ENCODE measurements at places on chromosomes 2 and 18.

- DNase-seq: peak; percentile 94
Measured at GRCh38 chr18:8608795-8609658, at the start of gene RAB12. Gene RAB12 (plus strand): TSS chr18:8609437. CDS start chr18:8609440, 3 bp downstream.

GRCh38 chr18:59432803-59433597, 73.9 kb upstream of the LMAN1 start:
- DNase-seq: no peak

GRCh38 chr18:22363867-22364463, 53.8 kb downstream of the CTAGE1 start:
- DNase-seq: no peak

GRCh38 chr18:50814395-50814794, 5.4 kb downstream of the MRO start:
- no peak for DNase-seq

GRCh38 chr2:224401641-224402342, at the start of gene FAM124B:
Gene FAM124B (minus strand): TSS chr2:224402107. CDS start chr2:224401768, 339 bp downstream.
- DNase-seq: peak; percentile 85

DNA sequence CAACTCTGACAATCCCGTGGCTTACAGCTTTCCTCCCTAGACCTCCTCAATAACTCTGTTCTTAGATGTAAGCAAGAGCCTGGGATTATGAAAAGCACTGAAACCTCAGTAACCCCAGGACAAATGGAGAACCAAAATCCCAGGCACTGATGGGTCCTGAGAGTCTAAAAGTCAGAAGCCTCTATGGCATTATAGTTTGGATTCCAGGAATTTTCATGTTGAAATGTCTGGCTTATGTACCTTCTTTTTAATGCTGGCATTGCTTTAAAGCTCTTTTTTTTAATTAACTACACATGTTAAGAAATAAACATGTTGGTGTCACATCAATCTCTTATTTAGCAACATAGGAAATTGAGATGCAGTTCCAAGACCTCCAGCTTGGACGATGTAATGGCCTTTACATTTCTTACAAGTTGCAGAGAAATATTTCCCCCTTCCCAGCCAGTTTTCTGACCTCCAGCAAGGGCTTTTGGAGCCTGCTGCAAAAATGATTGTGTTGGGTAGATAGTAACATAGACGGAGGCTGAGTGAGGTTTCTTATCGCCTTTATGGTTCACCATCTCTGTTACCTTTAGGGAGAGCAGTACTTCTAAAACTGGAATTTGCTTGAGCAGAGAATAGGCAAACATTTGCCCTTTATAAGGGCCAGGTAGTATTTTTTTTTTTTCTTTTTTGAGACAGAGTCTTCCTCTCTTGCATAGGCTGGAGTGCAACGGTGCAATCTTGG, 84.8 kb upstream of the RASGRP3 start:
- DNase-seq: no peak

DNA sequence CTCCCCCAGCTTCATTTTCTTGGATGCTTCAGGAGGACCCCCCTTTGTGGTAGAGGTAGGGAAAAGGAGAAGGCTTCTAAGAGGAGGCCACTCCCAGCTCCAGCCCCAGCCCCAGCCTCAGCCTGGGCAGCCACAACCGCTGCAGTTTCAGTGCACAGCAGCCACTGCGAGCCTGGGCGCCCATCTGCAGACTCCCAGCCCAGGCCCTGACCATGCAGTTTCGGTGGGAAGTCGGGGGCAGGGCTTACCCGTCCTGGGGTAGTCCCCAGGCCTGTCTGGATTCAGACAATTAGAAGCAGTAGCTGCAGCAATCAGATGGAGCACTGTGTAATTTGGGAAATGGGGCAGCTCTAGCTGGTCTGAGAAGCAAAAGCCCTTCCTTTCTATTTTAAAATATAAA, 28.6 kb downstream of the ITM2C start:
- no peak for DNase-seq

DNA sequence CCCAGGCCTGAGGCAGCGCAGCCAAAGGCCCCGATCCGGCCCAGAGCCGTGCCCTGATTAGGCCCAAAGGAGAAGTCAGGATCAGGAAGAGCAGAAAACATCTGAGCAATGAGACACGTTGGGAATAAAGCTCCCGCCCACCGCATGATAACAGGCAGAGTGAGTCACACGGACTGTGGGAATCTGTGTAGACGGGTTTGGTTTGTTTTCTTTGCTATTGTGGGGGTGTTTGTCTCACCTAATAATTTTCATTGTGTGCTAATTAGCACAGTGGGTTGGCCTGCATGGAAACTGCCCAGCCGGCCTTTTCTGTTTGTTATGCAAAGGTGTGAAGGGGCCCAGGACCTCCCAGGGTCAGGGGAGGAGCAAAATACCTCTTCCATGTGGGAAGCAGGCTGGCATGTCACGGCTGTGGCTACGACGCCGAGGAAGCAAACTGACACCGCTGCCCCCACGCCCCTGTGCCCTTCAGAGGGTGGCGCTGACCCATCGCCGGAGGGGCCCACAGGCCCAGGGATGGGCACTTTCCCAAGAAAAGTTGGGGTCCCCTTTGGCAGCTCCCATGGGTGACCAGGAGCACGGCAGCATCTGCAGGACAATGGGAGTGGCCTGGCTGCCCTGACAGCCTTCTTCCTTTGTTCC, 68.4 kb upstream of the CTDP1 start:
- no peak for DNase-seq

GRCh38 chr18:70370762-70371733, 82.2 kb downstream of the SOCS6 start:
- no peak for DNase-seq

DNA sequence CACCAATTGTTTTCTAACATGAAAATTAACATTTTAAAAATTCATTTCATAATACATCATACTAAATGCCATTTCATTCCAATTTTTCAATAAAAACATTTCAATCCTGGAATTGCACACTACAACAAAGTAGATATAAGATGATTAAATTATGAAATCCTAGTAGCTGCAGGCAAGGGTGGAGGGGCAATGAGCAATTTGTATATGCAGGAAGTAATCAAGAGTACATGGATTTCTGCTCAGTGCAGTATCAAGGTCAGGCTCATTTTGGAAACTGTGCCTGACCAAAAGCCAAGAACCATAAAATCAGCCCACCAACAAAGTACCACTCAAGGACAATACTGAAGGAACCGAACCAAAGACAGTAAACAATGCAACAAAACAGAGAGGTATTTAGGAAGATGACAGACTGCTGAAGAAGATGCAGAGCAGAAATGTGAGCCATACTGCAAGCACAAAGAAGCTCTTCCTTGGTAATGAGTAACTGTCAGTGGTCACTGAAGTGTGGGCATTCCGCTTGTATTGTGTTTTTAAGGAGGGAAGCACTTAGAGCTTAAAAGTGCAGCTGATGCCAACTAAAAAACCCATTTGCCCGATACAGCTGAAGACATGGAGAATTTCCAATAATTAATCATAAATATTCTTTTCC, 34.5 kb upstream of the DSEL start:
- peak; percentile 51 for DNase-seq

GRCh38 chr2:222595581-222595980, 60.3 kb downstream of the FARSB start:
- DNase-seq: no peak

GRCh38 chr2:108993095-108993937, 4.3 kb upstream of the EDAR start:
- no peak for DNase-seq

GRCh38 chr2:237131749-237132533, 46.3 kb downstream of the COPS8 start:
- no peak for DNase-seq

GRCh38 chr2:208466151-208466919, 59.7 kb downstream of the PTH2R start:
- DNase-seq: peak; percentile 79

- DNase-seq: peak; percentile 57
Measured at GRCh38 chr2:130963196-130963848, 126.6 kb downstream of the ARHGEF4 start.

GRCh38 chr2:227366769-227367426, 12.2 kb downstream of the TM4SF20 start:
- DNase-seq: no peak

GRCh38 chr2:145431181-145431951, 911.4 kb upstream of the ZEB2 start:
- DNase-seq: peak; percentile 16

DNA sequence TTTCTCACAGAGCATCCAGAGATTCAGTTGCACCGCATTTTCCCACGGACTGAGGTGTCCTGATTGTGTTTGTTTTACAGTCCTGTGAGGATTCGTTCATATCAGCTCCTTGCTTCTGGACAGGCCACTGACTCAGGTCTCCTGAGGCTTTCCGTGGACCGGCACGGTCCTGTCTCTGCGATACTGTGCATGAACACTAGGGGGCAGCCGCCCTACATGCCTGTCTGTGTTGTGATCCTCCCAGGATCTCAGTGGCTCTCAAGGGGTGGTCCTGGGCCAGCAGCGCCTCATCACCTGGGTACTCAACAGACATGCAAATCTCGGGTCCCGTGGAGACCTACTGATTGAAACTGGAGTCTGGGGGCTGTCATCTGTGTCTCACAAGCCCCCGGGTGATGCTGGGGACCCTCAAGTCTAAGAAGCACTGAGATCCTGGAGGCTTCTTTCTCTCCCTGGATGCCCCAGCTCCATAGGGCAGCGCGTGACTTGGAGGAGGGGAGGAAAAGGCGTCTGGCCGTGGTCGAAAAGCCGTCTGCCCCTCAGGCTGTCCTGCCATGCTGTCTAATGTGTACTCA, 28.9 kb downstream of the IL1R2 start:
- peak; percentile 92 for DNase-seq

GRCh38 chr2:64906853-64907536, 82.2 kb upstream of the SLC1A4 start:
- DNase-seq: no peak

DNA sequence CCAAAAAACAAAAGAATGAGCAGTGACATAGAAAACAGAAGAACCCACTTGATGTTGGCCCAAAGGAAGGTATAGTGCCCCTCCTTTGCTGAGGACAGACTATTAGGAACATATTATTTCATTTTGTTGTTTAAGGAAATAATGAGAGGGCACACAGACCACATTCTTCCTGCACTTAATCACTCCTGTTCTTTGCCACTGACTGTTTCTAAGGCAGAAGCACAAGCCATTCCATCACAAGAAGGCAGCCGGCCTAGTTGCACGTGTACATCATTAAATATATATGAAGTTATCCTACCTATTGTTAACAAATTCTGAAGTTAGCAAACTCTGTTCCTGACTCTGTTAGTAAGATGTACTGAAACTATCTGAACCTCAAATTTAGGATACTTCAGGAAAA, 110.0 kb downstream of the LNPK start:
- no peak for DNase-seq

GRCh38 chr2:72293620-72294019, 146.0 kb upstream of the CYP26B1 start:
- DNase-seq: no peak

GRCh38 chr2:41853427-41854191, 194.2 kb upstream of the PKDCC start:
- DNase-seq: peak; percentile 91

DNA sequence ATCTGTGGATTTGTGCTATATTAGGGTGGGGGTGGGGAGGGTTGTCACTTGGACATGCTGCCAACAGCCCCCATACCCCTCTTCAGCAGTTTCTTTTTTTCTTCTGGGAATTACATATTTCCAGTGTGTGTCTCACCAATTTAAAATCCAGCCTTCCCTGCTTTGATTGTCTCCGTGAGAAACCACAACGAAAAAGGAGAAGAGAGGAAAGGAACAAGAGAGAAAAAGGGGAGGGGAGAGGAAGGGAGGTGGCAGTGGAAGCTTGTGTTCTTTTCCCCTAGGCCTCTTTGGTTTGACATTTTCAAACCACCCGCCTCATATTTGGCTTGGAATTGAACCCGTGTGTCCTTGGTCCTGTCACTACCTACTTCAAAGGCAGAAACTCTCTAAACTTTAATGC, 860 bp downstream of the CTNNA2 start:
- DNase-seq: peak; percentile 43

DNA sequence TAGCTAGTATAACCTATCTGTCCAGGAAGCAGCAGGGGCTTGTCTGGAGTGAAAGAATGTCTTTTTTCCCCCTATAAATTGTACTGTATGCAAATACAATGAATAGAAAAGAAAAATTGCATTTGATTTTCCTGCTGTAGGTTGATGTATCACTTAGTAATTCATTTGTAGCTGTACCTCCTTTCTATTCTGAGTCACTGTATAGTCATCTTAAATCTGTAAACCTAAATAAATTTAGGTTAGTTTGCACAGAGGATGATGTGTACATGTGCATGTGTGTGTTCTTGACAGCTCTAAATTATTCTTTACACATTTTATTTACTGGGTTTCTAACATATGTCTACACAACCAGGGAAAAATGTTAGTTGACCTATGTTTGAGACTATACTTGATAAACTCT, 478.7 kb upstream of the CNTNAP5 start:
- DNase-seq: no peak

- DNase-seq: no peak
Measured at GRCh38 chr2:69837533-69837932, 8.1 kb downstream of the GMCL1 start.

DNA sequence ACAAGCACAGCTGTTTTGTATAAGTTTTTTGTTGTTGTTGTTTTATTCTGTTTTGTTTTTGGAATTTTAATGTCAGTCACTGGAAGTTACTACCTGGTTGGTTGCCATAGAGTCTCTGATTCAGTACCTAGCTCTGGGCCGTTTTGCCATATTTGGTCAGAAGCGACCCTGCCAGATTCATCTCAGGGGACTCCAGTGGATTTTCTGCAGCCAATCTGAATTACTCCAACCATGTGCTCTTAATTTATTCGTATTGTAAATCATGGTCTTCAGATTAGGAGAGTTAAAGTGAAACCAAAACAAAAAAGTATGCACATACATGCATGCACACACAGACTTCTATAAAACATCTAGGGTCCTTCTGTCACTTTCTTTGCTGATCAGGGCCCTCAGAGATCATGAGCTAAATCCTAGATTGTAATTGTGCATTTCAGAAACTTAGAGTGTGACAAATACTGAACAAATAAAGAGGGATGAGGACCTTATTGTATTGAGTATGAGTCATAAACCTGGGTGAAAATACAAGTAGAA, 317.4 kb upstream of the UBE2E3 start:
- DNase-seq: no peak

DNA sequence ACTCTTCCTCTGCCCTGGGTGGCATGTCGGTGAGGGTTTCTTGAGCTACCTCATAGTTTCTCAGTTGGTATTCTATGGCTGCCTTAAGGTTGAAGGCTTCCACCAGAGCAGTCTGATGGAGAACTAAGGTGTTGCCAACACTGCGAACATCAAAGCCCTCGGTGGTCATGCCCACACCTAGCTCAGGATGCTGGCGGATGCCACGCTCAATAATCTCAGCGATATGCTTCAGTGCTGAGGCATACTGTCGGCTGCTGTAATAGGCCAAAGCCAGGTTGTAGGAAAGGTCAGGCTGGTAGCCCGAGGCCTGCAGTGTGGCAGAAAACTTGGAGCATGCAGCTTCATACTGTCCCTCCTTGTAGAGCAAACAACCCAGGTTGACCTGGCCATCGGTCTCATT, 225.3 kb downstream of the AGPS start:
- DNase-seq: no peak

GRCh38 chr2:64735504-64735903, 81.8 kb upstream of the SERTAD2 start:
- no peak for DNase-seq

- no peak for DNase-seq
Measured at GRCh38 chr2:236656721-236657120, 87.1 kb downstream of the ACKR3 start.

- DNase-seq: no peak
Measured at GRCh38 chr18:35905436-35905835, 67.0 kb upstream of the RMP24 start.

- no peak for DNase-seq
Measured at GRCh38 chr2:2015646-2016045, 271.3 kb upstream of the PXDN start.

GRCh38 chr2:44895061-44895460, 46.4 kb upstream of the SIX3 start:
- DNase-seq: no peak
